ENCODE measurements at places on chromosomes 13 and 19.

GRCh38 chr19:39405261-39405957 lies 1.2 kb upstream of the ZFP36 start:
- no peak for DNase-seq

- no peak for DNase-seq
Measured at GRCh38 chr19:49780861-49781260, 14.1 kb downstream of the AP2A1 start.

DNA sequence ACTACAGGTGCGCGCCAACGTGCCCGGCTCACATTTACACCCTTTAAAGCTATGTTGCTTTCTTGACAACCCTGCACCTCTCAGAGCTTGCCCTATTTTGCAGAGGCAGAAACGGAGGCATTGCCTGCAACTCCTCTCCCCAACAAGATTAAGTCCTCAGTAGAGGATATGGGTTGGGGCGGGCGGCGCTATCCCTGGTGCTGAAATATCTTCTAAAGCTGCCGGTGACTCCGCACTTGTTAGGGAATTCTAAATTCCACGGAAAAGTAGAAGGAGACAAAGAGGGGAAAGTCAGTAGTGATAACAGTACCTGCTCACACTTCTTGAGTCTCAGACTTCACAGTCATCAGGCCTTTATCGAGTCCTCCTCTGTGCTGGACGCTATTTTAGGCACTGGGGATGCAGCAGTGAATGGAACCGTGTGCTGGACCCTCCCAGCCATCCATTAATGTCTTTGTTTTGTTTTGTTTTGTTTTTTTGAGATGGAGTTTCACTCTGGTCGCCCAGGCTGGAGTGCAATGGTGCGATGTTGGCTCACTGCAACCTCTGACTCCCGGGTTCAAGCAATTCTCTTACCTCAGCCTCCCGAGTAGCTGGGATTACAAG lies 18.0 kb downstream of the SLC5A5 start:
- peak; percentile 66 for DNase-seq

DNA sequence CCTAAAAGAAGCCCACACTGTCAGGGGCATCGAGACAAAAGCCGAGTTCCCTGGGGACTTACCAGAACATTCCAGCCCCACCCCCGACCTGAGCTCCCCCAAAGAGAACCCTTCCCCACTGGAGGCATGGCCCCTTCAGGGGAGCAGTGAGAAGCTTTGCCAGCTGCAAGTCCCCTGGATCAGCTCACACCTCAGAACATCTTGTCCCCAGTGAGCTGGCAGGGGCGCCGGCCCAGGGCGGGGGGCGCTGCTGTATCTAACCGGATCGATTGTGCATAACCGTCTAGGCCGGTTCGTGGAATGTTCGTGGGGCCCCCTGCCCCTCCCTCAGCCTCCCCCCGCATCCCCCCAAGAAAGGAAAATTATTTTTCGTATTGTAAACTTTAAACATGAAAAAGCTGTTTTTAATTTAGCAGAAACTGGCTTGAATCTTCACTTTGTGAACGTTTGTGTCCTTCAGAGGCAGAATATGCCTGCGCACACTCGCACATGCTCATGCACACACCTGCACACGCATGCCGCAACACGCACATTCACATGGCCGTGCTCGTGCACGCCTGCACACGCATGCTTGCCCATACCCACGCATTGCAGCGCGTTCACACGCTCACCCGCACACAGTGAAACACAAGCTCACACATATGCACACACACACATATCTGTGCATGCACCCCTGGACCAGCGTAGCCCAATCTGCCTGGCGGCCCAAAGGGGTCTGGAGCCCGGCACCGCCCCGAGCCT lies 12.0 kb upstream of the CRTC1 start:
- no peak for DNase-seq

DNA sequence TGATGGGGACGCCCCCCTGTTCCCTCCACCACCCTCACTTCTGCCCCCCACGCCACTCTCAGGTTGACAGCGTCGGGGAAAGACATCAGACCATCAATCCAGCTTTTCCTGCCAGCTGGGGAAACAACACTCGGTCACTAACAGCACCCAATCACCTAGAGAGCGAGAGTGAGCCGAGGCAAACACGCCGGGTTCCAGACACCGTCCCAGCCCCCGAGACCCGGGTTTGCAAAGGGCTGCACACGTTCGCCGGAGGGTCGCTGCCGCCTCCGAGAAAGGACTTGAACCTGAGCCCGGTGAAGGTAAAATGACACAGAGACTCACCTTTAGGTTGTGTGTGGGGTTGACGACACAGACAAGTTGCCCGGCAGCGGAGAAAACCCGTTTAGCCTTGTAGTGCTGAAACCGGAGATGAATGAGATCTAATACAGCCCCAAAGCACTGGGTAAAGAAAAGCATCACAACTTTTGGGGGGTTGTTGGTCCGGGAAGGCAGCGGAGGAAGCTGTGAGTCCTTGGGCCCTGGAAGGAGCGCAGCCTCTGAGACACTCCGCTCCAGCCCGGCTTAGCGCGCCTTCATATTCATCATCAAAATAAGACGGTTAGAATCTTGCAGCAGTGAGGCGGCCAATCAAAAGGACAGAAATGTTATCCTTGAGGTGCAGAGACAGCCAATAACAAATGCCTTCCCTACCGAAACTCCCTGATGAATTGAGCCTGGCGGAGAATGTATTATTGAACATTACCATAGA lies at the start of gene SIAH3:
Gene SIAH3, minus strand, starts transcription at position 583 of the 751 bp plus-strand sequence. Its CDS starts 124 bp downstream, at position 459.
- peak; percentile 18 for DNase-seq

GRCh38 chr13:97441368-97441767 lies 7.4 kb downstream of the RAP2A start:
- no peak for DNase-seq

DNA sequence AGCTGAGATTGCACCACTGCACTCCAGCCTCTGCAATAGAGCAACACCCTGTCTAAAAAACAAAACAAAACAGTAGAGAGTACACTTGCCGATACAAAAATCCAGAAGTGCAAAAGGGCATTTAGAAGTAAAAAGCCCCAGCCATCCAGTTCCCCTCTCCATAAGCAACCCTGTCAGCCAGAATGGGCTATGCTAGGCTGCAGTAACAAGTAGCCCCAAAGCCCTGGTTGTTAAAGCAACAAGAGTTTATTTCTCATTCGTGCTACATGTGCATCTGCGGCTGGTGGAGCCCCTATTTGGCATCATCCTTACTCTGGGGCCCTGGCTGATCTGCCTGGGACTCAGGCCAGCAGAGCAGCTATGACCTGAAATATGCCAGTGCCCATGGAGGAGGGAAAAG lies 16.9 kb upstream of the UBE2S start:
- no peak for DNase-seq

DNA sequence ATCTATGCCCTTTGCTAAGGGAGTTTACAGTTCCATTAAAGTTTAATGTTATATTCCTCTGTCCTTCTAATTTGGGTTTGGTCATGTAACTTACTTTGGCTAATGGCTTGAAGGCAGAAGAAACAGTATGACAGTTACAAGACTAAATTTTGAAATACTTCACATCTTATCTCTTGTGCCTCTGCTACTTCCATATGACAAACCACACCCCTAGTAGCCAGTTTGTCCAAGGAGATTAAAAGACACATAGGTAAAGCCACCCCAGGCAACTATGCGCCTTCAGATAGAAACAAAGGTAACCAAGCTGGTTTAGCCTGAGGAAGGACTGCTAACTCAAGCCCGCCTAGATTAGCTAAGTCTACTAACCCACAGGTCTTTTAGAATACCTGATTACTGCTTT lies 273.4 kb upstream of the MIR17HG start:
- no peak for DNase-seq

GRCh38 chr13:104132849-104133248 lies 1066.6 kb upstream of the SLC10A2 start:
- no peak for DNase-seq

GRCh38 chr13:99053636-99054233 lies 75.9 kb upstream of the DOCK9 start:
- DNase-seq: no peak

DNA sequence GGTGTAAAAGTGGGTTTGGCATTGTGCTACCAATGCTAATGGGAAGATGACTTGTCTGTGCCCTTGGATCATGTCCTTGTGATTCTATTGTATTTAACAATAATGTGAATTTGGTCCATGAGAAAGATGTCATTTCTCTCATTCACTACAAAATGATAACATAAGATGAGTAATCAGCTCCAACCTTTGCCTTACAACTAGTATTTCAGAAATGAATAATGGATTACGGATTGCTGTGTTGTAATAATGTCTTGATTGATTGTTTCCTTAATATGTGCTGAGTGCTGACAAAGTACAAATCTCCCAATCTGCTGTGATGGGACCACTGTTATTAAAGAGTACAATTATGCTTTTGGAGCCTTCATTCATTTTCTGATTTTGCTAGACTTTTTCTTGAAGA lies 375.0 kb downstream of the PCDH9 start:
- no peak for DNase-seq

DNA sequence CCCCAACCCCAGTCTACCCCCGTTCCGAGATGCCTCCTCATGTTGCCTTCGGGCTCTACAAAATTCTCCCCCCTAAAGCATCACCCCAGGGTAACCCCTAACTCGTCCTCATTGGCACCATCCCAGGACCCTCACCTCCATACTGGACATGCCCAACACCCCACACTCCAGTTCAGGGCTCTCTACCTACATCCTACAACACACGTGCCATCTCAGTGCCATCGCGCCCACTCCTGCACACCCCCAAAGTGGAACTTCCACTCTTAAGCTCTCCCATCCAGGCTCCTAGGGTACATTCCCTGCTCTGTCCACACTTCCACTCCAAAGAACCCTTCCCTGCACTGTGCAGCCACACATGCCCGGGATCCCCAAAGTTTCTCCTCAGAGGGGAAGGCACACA lies 827 bp upstream of the FKRP start:
- DNase-seq: no peak
